ENCODE measurements at places on chromosomes 13 and 19. TPM values are rescaled to one million over a fixed set of nuclear protein-coding genes. Genes with fewer than 3 reads are reported as not detected.

RDH8 gene
- total RNA-seq = not detected

OR7D2 gene
- total RNA-seq = not detected

GFY gene
- total RNA-seq = not detected

CGB2 gene
- total RNA-seq = not detected

UGGT2 gene
- total RNA-seq = 63.7 TPM

KLF5 gene
- 2.8 TPM for total RNA-seq

GNG8 gene
- not detected for total RNA-seq

CNFN gene
- not detected for total RNA-seq

CXCL17 gene
- total RNA-seq = not detected

PSENEN gene
- total RNA-seq = 23.5 TPM

AP1M1 gene
- total RNA-seq = 40.8 TPM

Measured in diencephalon (tissue), 1 donor.